ENCODE measurements at places on chromosomes 2 and 18.

- no peak for DNase-seq
Measured at GRCh38 chr2:231367178-231367577, 28.3 kb upstream of the B3GNT7 start.

DNA sequence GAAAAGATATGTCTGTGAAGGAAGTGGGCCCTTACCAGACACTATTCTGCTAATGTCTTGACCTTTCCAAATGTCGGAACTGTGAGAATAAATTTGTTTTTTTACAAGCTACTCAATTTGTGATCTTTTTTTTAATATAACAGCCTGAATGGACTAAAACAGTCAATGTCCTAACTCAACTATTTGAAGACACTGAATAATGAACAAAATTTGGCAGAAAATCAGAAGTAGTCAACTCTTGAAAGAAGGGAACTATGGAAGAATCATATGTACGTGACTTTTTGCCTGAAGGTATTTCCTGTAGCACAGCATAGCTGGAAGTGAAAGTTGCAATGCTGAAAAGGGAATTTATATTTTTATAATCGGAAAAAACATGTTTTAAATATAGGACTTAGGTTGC, 351.8 kb upstream of the TFPI start:
- no peak for DNase-seq

DNA sequence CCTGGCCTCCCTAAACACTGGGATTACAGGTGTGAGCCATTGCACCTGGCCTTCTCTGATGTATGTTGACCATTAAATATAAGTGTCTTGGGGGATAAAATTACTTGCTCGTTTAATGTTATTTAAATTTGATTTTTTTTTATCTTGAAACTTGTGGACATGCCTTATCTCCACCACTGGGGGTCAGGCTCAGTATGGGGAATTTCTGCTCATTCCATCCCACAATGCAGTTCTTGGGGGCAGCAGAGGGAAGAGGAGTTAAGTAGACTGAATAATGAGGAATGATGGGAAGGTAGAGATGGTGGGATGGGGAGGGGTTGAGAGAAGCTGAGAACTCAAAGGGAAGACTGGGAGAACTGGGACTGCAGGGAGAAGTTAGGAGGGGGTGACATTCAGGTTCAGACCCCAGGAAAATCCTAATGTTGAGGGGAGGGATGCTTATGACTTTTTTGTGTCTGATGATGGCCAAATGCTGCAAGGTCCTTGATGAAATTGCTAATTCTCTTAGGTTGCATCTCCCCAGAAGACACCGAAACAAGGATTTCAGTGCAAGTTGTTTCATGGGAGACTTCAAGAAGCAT, 174.2 kb downstream of the MIB1 start:
- peak; percentile 30 for DNase-seq

DNA sequence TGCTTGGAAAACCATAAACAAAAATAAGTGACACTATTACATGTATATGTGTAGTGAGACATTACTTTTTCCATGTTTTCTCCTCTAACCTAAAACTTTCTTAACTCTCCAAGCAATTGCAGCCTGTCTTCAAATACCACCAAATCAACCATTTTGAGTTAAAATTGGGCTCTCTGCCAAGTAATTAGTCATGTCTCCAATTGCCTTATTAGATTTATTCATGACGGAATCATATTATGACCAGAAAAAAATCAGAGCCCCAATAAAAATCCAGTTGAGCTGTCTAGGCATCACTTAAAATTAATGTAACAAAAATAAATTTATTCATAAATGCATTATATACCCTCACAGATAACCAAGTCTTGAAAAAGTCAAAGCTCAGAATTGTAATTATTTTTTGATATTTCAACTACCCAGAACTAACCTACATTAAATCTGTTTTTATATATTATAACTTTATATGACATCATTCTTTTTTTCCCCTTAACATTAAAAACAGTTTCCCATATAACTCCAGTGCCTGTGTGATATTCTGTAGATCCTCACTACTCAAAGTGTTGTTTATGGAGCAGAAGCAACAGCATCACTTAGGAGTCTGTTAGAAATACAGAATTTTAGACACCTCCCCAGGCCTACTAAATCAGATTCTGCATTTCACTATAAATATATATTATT, 157.0 kb downstream of the ERBB4 start:
- DNase-seq = no peak

GRCh38 chr2:70069049-70069448, 18.2 kb upstream of the PCBP1 start:
- DNase-seq = no peak

DNA sequence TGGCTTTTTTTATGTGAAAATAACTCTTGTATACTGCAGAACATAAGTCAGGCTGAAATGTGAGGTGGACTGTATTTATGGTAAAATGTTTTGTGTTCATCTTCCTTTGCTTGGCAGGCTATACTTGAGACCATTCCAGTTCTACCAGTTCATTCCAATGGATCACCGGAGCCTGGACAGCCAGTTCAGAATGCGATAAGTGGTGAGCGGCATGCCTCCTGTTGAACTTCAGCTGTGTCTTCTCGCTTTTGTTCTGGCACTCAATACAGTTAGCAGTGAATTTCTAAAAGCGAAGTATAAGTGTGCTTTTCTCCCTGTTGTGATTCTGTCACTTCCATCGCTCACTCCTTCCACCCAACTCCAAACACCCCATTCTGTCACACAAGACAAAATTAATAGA, 138.5 kb downstream of the ARHGAP28 start:
- no peak for DNase-seq

DNA sequence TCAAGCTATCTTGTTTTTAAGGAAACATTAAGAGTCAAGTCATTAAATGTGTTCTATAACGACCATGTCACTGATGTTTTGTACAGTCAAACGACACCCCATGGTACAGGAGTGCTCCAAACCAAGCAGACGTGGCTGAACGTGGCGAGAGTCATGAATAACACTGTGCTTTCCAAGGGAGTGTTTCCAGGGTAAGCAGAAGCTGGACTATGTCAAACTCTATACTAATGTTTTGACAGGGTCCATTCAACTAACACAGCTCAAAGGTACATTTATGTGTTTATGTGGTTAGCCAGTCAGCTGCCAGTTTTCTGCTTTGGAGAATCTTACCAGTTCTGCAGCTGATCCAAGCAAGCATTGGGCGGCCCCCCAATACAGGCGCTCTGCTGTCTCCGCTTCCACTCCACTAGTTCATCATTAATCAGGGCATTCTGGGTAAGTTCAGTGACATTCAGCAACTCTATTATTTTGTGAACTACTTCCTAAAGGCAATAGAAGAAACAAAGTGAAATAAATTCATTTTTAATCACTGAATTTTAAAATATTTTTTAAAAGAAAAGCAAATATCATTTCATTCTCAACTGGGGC, 16.4 kb downstream of the STAT1 start:
- no peak for DNase-seq
